ENCODE measurements at places on chromosomes 3 and 15. TPM values are rescaled to one million over a fixed set of nuclear protein-coding genes. Genes with fewer than 3 reads are reported as not detected.

DNA sequence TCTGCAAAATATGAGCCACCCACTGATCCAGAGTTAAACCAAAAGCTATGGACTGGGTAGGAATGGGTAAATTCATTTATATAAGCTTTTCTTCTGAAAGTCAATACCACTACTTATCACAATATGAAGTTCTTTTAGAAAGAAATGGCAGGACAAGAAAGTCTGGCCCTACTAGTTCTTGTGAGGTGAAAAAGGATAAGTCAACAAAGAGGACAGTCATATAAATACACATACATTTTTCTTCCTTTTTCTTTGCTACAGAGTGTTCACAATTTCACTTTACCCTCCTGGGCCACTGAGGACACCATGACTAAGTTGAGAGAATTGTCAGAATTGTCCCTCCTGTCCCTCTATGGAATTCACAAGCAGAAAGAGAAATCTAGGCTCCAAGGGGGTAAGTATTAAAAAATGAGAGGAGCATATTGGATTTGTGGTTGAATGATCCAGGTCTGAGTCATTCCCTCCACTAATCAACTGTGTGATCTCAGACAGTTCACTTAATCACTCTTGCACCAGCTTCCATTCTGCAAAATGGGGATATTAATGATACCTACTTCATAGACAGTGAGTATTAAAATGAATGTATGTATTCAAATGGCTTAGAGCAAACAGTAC is 27.6 kb downstream of the ACP3 start:
- no peak for DNase-seq

DNA sequence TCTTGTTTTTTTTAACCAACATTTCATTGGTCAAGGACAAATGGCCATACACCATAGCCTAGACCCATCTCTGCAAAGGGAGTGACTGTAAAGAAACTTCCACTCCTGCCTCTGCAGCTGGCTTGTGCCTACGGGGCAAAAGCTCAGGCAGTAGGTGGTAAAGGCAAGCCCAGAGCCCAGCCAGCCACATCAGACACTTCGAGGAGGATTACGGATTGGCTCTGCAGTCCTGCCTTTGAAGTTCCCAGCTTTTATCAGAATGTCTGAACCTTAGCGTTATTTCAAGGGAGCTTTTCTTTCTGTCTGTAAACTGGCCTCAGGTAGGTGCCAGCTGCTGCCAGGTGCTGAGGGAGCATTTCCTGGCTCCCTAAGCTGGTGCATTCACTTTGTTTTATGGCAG is 15.6 kb downstream of the ZNF710 start:
- peak; percentile 4 for DNase-seq

- DNase-seq = no peak
These were observed 74.8 kb upstream of the BOC start for GRCh38 chr3:113136544-113136943.

- no peak for DNase-seq
These were observed 1.5 kb upstream of the CD276 start for GRCh38 chr15:73682600-73683090.

DNA sequence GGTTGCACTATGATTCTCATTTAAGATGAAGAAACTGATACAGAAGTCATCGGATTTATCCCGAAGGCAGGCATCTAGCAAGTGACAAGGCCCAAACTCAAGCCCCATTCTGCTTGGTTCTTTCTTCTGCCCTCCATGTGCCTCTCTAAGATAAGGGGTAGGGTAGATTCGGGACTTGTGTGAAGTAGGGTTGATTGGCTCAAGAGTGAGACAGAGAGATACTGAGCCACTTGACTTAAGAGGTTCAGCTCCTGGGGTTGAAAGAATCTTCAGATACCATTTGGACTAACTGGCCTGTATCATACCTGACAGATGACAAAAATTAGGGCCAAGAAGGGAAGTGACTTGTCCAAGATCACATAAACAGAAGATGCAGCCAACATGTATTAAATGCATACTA is 891 bp downstream of the RFT1 start:
- DNase-seq = no peak

DNA sequence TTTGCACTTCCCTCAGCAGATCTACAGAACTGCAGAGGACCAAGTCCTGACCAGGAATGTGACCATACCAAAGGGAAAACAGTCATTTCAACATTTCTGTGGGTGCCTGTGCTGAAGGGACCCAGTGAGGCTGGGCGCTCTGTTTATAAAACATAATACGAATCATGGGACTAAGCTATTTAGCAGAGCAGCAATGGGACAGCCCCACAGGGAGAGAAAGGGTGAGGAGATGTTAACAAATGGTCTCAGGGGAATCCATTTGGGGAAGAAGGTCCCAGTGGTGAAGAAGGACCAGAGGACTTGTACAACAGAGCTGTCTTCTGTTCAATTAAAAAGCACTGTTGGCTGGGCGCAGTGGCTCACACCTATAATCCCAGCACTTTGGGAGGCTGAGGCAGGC is 1025.4 kb downstream of the FHIT start:
- no peak for DNase-seq

GRCh38 chr3:43155464-43156121 is 49.7 kb upstream of the POMGNT2 start:
- DNase-seq = no peak

DNA sequence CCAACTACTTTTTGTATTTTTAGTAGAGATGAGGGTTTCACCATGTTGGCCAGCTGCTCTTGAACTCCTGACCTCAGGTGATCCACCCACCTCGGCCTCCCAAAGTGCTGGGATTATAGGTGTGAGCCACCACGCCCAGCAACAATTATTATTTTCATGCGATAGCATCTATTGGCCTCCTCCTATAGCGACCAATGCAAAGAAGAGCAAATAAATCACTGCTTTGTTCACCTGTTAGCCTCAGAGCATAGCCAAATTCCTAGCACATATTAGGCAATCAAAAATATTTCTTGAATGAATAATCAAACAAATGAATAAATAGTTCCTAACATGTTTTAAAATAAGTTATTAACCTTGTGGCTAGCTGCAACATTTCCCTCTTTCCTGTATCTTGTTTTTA is 36.8 kb upstream of the TNFSF10 start:
- DNase-seq = no peak

DNA sequence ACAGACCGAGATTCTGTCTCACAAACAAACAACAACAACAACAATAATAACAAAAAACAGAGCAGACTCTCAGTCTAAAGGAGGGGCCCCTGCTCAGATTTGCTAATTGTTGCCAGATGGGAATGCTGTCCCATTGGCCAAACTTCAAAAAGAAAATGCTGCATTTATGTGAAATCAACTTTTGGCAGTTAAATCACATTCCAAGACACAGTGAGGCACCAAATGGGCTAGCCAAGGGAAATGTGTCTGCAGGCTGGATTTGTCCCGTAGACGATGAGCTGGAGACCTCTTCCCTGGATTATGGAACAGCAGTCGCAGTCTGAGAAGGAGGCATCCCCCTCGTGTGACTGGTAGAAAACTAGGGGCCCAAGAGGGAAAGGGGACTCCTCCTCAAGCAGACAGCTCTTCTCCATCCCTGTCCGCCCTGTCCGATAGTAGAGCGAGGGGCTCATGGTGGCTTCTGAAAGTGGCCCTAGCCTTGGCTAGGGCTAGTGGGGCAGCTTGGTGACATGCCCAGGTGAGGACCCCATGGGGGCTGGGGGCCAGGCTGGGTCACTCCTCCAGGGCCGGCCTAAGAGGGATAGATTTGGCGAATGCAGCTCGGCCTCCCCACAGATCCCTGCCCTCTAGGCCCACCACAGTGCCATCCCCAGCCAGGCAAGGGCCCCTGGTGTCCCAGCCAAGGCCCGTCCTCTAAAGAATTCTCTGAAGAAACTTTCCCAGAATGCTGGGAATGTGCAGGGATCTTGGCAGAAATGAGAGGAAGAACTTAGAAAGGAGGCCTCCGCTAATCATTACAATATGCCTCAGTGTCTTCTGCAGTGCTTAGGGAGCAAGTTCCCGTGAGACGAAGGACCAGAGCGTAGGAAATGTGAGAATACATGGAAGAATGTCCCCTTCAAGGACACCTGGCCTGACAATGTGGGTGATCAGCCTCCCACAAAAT is 2.0 kb downstream of the SLC22A14 start:
- DNase-seq = no peak

DNA sequence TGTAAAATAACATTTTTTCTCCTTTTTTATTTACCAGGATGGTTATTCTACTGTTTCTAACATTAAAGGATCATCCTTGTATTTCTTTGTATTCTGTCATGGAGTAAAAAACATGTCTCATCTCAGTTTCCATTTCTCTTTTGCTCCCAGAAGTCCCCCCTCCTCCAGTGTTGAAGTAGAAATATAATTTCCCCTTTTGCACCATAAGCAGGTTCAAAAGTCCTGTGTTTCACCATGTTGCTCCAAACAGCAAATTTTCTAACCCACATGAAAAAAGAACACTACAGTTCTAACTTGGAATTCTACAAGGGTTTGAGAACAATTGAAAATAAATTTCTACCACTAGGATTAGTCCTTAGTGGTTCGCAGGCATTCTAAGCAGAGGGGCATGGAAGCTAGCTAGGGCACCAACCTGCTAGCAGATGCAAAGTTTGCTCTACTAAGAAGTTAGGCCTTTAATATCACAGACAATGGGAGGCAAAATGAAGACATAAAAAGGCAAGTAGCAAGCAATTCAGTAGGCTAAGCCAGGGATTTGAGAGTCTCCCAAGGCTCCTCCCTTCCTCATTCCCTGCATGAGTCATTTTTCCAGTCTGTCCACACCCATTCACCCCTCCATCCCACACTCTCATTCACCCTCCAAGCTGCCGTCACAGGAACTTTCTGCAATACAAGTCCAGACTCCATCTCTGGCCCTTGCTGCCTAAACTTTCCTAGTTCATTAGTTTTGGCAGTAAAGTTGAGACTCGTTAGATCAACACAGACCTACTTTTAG is 2.3 kb upstream of the MBNL1 start:
- no peak for DNase-seq

DNA sequence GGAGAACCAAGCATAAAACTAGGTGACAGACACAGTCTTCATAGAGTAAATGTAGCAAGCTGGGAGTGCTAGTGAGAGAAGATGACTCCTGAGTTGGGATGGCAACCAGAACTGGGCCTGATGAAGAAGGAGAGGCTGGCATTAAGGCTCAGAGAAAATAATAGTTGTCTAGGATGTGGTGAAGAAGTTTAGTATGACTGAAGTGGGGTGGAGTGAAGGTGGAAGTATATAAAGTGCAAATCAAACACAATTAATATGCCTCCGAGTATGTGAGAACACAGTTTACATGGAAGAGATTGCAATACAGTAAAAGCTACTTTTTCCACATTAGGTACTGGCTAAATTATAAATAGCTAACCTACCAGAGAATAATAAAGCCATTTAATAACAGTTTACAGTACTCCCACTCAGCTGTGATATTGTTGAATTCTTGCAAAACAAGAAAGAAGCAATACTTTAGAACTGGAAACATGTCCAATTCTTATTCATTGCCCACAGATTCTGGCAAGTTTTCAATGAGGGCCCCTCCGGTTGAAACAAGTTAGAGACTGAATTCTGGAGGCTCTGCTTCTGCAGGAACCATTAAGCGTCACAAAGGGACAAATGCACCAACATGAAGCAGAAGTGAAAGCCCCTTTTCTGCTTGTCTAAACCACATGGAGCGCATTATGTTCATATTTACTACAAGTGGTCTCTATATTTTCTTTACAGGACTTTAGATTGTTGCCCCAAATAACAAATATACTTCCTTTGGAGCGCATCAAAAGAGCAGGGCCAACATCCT is 243.7 kb downstream of the SLC9A9 start:
- no peak for DNase-seq

DNA sequence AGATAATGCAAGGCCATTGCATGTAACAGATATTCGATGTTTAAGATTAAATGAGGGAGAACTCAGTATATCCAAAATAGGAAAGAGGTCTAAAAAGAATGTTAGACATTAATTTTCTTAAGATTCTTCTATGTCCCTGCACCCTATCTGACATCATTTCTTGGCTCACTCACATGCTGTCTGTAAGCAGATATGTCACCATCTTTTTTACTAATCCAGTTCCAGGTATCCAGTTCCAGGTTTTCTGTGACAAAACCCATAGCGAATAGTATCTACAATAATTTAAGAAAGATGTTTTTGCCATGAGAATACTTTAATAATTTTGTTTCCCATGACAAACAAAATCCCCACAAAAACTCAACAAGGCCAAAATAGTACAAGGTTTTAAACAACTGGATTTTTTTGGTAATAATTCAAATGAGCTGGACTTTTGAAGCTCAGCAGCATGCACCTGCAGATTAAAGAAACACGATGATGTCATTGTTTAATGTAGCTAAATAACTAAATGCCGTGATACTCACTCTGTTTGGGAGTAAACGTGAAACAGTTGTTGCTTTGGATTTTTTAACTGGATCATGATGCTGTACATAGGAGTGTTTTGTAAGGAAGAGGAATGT is 867.6 kb downstream of the EPHA3 start:
- no peak for DNase-seq

DNA sequence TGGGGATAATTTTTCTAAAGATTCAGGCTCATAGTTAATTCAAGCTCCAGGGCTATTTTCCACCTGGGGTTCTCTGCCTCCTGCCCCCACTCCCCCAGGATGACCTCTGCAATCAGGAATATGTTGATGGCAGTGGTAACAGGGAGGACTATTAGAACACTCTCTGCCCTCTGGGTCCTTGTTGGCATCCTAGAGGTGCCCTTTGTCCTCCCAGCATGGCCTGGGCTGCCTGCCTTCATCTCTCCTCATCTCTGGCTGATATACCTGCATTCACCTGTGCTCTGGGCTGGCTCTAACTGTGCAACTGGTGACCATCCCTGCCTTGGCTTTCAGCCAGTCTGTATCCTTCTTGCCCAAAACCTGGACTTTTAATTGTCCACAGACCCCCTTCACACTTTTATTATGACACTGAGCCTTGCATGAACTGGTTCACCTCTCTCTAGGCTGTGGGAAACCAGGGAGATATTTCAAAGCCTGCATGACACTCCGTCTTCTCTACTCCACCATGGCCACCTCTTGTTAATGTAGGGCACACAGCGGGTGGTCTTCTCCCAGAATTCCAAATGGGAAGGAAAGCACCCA is 199.8 kb downstream of the THSD4 start:
- no peak for DNase-seq

GRCh38 chr3:184734903-184735701 is 23.2 kb upstream of the MAGEF1 start:
- DNase-seq = peak; percentile 28

DNA sequence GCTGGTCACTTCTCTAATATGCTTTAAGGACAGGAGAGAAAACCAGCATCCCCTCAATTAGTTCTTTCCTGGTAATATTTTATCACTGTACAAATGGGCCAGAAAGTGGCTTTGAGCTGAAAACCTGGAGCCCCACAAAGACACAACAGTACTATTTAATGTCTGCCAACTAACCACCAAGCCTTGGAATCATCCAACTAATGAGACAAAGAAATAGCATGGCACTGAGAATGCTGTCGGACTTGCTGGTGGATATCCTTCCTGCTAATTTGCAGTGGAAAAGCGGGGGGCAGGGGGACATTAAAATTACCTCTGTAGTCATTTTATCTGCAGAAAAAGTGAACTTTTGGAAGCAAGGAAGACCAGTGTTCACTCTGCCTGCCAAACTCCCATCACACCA is 288.5 kb downstream of the KBTBD8 start:
- no peak for DNase-seq

The RSRC1 gene
- total RNA-seq = 45.4 TPM

The TRIM71 gene
- total RNA-seq = 0.09 TPM

The ASTE1 gene
- 14.2 TPM for total RNA-seq

The SERPINI1 gene
- 3.0 TPM for total RNA-seq

The SLC38A3 gene
- not detected for total RNA-seq

The FBN1 gene
- 1.3 TPM for total RNA-seq

The DNASE1L3 gene
- total RNA-seq = not detected

The GOLGA8T gene
- 0.77 TPM for total RNA-seq

The GATM gene
- total RNA-seq = 2.7 TPM

The FANCD2OS gene
- total RNA-seq = not detected

The PDZRN3 gene
- not detected for total RNA-seq

The ZWILCH gene
- 44.6 TPM for total RNA-seq

The ZDHHC3 gene
- 54.9 TPM for total RNA-seq
